ENCODE measurements at places on chromosomes 13 and 19. TPM values are rescaled to one million over a fixed set of nuclear protein-coding genes. Genes with fewer than 3 reads are reported as not detected.

The EXOC3L2 gene
- total RNA-seq: 2.7 TPM

The NAPSA gene
- not detected for total RNA-seq

The FPR3 gene
- 7.2 TPM for total RNA-seq

The SSC5D gene
- total RNA-seq: 7.9 TPM

The ZNF415 gene
- total RNA-seq: 5.9 TPM

The LSR gene
- 3.1 TPM for total RNA-seq

The TEX101 gene
- not detected for total RNA-seq

The GRK1 gene
- total RNA-seq: not detected

The RNF225 gene
- total RNA-seq: not detected

The CGB5 gene
- not detected for total RNA-seq

The KCNN4 gene
- total RNA-seq: 4.8 TPM

The ERVK3-1 gene
- total RNA-seq: 43.5 TPM

The VAV1 gene
- total RNA-seq: 4.0 TPM

The CD79A gene
- total RNA-seq: not detected

The CGB8 gene
- not detected for total RNA-seq

The MARK4 gene
- total RNA-seq: 27.8 TPM

The STOML3 gene
- not detected for total RNA-seq

The PAK4 gene
- total RNA-seq: 33.5 TPM

The JUNB gene
- 643 TPM for total RNA-seq

The ZNF573 gene
- total RNA-seq: 11.2 TPM

The RXFP2 gene
- total RNA-seq: not detected

The ZIK1 gene
- total RNA-seq: 3.0 TPM

The MYO16 gene
- under 0.01 TPM for total RNA-seq

The ARGLU1 gene
- total RNA-seq: 138 TPM

The CYP4F2 gene
- total RNA-seq: not detected

The DHDH gene
- not detected for total RNA-seq

The OR10H1 gene
- total RNA-seq: not detected

The CADM4 gene
- 85.2 TPM for total RNA-seq

The SMIM24 gene
- total RNA-seq: not detected

The COX6B1 gene
- total RNA-seq: 293 TPM

The SYDE1 gene
- total RNA-seq: 58.6 TPM

The ERFL gene
- 0.42 TPM for total RNA-seq

The MYPOP gene
- total RNA-seq: 5.1 TPM

The ATP8B3 gene
- 2.4 TPM for total RNA-seq

The VPS36 gene
- total RNA-seq: 57.6 TPM

The KLK10 gene
- total RNA-seq: 1.4 TPM

The FAM124A gene
- 30.9 TPM for total RNA-seq

The FAM98C gene
- 69.0 TPM for total RNA-seq

The ZNF575 gene
- not detected for total RNA-seq

The TNFSF9 gene
- 1.2 TPM for total RNA-seq

The ZNF540 gene
- 10.5 TPM for total RNA-seq

The SHC2 gene
- total RNA-seq: 41.1 TPM

The GJB2 gene
- total RNA-seq: 2.0 TPM

The ZNF135 gene
- total RNA-seq: 6.7 TPM

The TGDS gene
- 14.0 TPM for total RNA-seq

The TRIP10 gene
- 96.1 TPM for total RNA-seq

The IFNL3 gene
- total RNA-seq: not detected

The PRODH2 gene
- not detected for total RNA-seq

The ADM5 gene
- total RNA-seq: 4.3 TPM

The ZNF560 gene
- total RNA-seq: not detected

The ZFP14 gene
- total RNA-seq: 10.8 TPM

The ZSCAN4 gene
- not detected for total RNA-seq

The DCT gene
- 0.30 TPM for total RNA-seq

The ZGLP1 gene
- total RNA-seq: 3.0 TPM

The ATP1A3 gene
- not detected for total RNA-seq

The MATK gene
- total RNA-seq: 2.9 TPM

Measured in tibial nerve (tissue), 4 donors.